ENCODE measurements at places on chromosomes 6 and 20. TPM values are rescaled to one million over a fixed set of nuclear protein-coding genes. Genes with fewer than 3 reads are reported as not detected.

PACSIN1 gene
- under 0.01 TPM for total RNA-seq

FAM217A gene
- total RNA-seq = not detected

HLA-DQA2 gene
- not detected for total RNA-seq

DNA sequence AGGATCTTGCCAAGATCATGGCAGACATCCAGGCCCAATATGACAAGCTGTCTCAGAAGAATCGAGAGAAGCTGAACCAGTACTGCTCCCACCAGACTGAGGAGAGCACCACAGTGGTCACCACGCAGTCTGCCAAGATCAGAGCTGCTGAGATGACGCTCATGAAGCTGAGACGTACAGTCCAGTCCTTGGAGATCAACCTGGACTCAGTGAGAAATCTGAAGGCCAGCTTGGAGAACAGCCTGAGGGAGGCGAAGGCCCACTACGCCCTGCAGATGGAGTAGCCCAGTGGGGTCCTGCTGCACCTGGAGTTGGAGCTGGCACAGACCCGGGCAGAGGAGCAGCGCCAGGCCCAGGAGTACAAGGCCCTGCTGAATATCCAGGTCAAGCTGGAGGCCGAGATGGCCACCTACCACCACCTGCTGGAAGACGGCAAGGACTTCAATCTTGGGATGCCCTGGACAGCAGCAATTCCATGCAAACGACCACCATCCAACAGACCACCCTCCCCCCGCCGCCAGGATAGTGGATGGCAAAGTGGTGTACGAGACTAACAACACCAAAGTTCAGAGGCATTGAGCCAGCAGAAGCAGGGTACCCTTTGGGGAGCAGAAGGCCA, 44.7 kb upstream of the GRM4 start:
- DNase-seq = no peak

GJA10 gene
- total RNA-seq = not detected

GRCh38 chr6:160714731-160715316, 12.8 kb downstream of the PLG start:
- peak; percentile 14 for DNase-seq

GRCh38 chr6:33391922-33392594, 435 bp downstream of the KIFC1 start:
- peak; percentile 28 for DNase-seq

LKAAEAR1 gene
- total RNA-seq = under 0.01 TPM

- no peak for DNase-seq
Measured at GRCh38 chr6:128930321-128930720, 47.4 kb downstream of the LAMA2 start.

RIN2 gene
- total RNA-seq = 57.7 TPM

DNA sequence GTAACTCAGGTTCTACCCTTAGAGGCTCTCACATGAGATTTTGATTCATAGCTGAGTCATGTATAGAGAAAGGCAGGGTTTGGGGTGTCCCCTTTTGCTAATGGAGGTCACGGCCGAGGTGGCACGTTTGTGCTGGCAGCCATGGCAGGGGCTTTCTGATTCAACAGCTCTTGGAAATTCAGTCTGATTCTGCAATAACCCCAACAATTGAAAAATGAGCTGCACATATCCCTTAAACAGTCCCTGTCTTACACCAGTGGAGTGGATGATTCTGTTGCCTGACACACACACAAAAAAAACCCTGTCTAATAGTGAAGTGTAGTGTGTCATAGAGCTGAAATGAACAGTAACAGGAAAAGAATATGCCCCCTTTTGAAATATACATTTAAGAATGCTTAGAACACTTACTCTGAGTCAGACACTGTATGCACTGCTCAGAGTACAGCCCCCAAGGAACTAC, 40.4 kb upstream of the ARG1 start:
- no peak for DNase-seq

GRCh38 chr6:29680904-29681303, at the start of gene ZFP57:
TSS of gene ZFP57 (minus strand) at chr6:29681152. CDS start at chr6:29677003, 4,149 bp downstream.
- no peak for DNase-seq

DNA sequence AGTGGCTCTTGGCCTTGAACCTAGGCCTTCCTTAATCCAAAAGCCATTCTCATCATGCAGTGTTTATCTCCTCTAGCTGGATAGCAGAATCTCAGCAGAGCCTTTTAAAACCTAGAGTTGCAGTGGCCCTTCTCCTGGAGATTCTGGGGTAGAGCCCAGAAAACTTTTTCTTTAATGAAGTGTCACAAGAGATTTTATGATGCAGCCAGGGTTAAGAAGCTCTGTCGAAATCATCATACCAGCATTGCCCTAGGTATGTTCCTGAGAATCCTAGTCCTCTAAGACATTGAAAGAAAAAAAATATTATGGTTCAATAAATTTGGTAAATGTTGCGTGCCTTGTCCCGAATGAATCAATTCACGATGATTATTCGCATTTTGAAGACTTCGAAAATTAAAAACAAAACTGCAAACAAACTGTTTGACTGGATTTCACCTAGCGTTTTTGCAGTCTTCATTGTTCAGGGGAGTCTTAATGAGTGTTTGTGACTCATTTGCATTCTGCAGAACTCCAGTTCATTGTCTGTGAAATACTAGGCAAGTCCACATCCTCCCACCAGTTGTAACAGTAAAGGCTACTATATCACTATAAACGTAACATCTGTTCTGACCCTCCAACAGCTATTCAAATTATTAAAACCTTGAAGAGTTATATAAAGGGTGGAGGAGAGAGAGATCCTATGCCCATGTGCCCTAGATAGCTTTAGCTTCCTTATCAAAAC, 198.6 kb downstream of the UST start:
- DNase-seq = no peak

DNA sequence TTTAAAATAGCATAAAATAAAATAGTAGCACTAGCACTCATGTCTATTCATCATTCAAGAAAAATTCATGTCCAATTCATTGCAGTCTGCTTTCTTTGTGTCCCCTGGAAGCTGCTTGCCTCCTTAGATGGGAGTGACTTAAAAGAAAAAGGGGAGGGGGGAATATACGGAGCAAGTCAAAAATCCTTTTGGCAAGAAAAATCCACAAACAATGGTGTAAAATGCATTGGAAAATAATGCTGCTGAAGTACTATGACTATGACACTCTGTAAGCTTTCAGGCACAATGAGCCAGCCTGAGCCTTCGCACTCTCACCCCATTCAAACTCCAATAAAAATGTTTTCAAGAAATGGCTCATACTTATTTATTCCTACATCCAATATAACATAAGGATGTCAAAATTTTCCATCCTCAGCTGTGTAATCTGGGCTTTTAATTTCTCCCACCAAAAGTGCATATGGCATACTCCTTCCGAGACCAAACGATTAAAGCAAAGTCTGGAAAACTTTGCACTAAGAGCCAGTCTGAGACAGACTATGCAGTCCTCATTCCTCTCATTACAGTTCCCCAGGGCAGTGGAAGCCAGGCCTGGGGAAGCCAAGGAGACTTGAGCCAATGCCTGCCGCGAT, 790 bp downstream of the NEDD9 start:
- DNase-seq = peak; percentile 82

BPI gene
- total RNA-seq = not detected

DNA sequence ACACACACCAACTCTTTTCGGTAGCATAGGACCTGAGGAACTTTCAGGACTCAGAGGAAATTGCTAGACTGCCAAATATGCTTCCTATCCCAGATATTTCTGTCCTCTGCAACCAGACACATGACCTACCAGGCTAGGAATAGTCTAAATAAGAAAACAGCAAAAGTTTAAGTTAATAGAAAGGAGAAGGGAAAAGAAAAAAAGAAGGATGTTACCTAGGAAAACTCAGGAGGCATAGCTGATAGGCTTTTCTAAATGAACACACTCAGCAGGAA, 74.6 kb downstream of the MAP3K5 start:
- no peak for DNase-seq

COL21A1 gene
- total RNA-seq = under 0.01 TPM

- DNase-seq = no peak
Measured at GRCh38 chr6:107641071-107641470, 151.2 kb downstream of the SOBP start.

DNA sequence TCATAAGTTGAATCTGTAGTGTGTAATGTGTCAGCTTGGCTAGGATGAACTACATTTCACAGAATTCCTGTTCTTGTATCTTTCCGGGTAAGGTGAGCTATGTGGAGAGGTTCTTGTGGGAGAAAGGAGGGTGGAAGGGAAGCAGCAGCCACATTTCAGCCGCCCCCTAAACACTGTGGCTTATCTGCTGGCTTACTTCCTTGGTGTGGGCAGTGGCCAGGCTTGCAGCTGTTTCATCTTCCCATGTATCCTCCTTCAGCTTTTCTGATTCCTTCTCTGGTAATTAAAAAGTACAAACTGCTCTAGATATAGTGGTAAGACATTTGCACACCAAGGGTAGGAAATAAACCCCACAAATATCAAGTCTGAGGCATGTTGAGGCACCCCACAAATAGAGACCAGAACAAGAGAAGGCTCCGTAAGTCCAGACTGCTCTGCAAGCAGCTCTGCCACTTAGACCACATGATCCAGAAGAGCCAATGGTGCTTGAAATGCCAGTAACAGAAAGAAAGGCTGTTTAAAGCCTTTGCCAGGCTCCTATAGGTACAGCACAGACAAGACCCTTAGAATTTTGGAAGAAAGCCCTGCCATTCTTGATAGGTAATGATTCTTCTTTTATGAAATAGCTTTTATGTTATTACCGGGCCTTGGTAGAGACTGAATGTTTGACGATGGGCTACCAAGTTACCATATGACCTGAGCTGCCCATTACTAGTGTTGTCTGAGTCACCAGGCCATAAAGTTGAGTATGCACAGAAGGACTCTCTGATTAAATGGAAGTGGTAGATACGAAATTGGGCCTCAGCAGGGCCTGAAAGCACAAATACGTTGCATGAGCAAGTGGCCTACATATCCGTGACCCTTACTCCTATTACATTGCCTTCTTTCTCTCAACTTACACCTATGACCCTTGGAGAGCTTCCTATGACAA, 215.0 kb upstream of the SGK1 start:
- DNase-seq = no peak

RWDD2A gene
- total RNA-seq = 4.2 TPM

CGAS gene
- total RNA-seq = 8.7 TPM

GRCh38 chr6:15490242-15491100, 172.4 kb downstream of the DTNBP1 start:
- no peak for DNase-seq

WFDC10B gene
- total RNA-seq = not detected
